Left ventricle myocardium inferior (tissue), 1 donor: ENCODE measurements at places on chromosomes 7 and 10.

GRCh38 chr7:43306404-43306803 lies 194.0 kb downstream of the HECW1 start:
- no peak for DNase-seq

DNA sequence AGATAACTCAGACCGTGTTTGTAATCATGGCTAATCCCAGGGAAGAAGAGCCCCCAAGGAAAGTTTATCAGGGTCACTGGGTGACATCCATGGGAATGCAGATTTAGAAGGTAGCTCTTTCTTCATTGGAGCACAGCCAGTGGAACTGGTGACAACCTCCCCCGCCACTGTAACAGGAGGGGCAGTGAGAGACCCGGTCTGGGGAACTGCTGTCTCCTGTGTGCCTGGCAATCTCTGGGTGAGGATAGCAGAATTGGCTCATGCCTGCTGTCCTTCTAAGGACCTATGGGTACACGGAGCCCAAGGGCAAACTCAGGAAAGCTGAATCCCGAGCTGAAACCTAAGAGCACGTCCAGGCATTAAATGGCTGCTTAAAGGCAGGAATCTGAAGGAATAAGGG lies 341.6 kb downstream of the ABCA13 start:
- no peak for DNase-seq

- no peak for DNase-seq
These were observed 421.1 kb upstream of the SORCS1 start for GRCh38 chr10:107585630-107586029.

DNA sequence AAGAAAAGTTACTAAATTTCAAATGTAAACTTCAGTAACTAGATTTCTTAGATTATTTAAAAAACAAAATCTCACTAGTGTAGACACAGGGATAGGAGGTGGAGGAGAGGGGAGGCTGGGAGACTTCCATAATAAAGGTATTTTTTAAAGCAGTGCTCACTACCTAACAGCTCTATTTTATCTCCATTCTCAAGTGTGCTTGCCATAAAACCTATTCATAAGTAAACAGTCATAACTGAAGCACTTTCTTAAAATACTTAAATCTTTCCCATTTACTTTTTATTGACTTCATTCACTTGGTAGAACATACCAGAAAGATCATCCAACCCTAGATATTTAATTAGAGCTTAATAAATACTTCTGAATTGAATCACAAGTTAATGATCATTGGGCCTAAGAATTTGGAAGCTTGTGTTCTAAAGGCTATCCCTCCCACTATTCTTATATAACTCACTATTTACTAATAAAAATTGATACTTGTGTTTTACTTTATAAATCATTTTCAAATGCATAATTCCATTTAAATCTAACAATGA lies 107.4 kb downstream of the SNX13 start:
- no peak for DNase-seq

DNA sequence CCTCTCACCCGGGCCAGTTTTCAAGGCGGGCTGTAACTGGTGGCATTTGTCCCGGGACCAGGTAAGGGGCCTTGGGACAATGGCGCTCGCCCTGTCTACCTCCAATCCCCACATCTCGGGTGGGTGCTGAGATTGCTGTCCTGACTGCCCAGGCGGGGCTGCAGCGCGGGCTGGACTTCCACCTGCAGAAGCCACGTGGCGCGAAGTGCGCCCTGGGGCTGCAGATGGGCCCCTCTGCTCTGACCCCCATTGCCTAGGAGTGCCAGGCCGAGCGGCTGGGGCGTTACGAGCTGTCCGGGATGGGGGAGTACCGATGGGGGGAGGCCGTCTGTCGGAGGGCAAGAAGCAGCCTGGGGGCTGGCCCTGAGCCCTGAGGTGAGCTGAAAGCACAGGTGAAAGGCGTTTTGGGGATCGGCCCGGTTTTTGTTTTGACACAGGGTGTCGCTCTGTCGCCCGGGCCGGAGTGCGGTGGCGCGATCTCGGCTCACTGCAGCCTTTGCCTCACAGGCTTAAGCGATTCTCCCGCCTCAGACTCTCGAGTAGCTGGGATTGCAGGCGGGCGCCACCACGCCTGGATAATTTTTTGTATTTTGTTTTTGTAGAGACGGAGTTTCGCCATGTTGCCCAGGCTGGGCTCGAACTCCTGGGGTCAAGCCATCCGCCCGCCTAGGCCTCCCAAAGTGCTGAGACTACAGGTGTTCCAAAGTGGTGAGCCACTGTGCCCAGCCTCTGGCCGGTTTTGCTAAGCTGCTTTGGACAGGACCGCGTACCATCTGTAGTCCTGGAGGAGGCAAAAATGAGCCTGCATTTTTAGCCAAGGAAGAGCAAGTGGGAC lies at the start of gene SFXN2:
Gene SFXN2, plus strand, starts transcription at position 16 of the 835 bp plus-strand sequence. CDS start 12,001 bp downstream, outside the sequence.
- DNase-seq, result no peak

GRCh38 chr7:105902325-105902911 lies 26.0 kb upstream of the ATXN7L1 start:
- DNase-seq, result no peak

DNA sequence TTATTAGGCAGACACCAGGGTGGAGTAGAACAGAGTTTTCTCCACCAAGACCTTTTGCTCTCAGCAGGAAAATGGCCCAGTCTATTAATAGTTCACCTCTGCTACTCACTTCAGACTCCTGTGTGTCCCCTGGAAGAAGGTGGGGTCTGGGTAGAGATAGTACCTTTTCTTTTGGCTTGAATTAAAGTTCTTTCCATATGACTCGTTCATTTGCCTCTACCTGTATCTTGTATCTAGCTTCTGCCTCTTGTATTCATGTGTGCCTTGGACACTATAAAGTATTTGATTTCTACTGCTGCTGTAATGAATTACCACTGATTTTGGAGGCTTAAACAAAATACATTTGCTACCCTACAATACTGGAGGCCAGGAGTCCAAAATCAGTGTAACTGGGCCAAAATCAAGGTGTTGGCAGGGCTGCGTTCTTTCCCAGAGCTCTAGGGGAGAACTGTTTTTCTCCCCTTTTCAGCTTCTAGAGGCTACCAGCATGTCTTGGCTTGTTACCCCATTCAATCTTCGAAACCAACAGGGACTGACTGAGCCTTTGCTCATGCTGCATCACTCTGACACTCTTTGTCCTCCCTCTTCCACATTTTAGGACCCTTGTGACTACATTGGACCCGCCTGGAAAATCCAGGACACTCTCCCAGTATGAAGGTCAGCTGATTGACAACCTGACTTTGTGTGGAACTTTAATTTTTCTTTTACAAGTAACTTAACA lies 155.6 kb upstream of the PRSS58 start:
- DNase-seq, result no peak

GRCh38 chr7:108614896-108615295 lies 45.2 kb downstream of the DNAJB9 start:
- no peak for DNase-seq

DNA sequence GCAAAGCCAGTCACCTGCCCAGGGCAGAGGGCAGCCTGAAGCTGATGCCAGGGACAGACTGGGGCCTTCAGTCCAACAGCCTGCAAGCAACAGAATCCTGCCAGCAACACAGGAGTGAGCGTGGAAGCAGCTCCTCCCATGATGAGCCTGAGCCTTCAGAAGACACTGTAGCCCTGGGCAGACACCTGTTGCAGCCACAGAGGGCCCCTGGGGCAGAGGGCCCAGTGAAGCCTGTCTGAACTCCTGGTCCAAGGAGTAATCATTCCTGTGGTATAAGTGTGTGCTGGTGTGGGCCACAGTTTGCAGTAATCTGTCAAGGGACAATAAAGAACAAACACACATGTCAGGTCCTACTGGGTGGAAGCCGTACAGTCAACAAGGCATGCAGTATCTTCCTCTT lies 2.9 kb upstream of the PFKP start:
- DNase-seq, result no peak

DNA sequence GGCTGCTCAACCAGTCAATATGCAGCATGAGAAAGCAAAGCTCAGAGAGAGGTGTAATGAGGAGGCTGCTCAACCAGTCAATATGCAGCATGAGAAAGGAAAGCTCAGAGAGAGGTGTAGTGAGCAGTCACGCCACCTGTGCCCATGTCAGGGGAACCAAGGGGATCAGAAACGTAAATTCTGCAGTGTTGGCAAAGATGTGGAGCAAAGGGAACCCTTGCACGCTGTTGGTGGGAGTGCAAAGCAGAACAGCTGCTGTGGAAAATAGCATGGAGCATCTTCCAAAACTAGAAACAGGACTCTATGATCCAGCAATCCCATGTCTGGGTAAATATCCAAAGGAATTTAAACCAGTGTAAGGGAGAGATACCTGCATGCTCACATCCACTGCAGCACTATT lies 194.9 kb downstream of the DIP2C start:
- DNase-seq, result no peak

- DNase-seq, result no peak
These were observed 4.9 kb downstream of the ZNF277 start for GRCh38 chr7:112211348-112211907.

DNA sequence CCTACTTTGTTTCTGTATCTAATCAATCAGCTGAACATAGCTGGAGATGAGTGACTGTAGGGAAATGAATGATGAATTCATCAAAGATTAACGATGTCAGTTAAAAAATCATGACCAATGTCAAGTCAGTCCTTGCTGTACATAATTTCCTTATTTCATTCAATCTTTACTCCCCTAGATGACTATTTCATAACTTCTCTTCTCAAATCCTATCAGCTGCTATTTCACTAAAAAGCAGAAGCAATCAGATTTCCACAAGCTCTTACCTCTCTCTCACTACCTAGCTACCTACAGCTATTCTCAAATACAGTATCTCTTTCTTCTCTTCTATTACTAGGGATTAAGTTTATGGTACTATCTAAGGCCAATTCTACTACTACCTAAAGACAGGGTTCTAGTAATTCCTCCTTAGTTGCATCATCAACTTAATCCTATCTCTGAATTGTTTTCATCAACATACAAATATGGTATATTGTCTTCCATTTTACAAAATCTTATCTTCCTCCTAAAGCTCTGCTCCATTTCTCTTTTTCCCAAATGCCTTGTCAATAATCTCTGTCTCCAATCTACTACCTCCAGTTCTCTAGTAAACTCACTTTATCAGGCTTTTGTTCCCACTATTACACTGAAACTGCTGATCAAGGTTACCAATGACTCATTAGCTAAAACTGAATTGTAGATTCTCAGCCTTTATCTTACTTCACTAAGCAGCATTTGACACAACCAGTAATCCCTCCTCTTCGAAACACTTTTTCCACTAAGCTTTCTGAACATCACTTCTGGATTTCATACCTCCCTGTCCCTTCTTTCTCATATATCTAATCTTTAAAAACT lies 28.4 kb downstream of the JMJD1C start:
- no peak for DNase-seq
